ENCODE measurements at places on chromosomes 4 and X. TPM values are rescaled to one million over a fixed set of nuclear protein-coding genes. Genes with fewer than 3 reads are reported as not detected.

IBSP gene
- total RNA-seq, result not detected

TNIP3 gene
- total RNA-seq, result not detected

DCAF4L1 gene
- total RNA-seq, result 1.1 TPM

DLG3 gene
- total RNA-seq, result 6.7 TPM

PDZD4 gene
- 2.8 TPM for total RNA-seq

VCX3A gene
- 112 TPM for total RNA-seq

GAGE12H gene
- not detected for total RNA-seq

SPANXA2 gene
- total RNA-seq, result 48.0 TPM
